B cell (primary cell): ENCODE measurements at places on chromosomes 4 and X. TPM values are rescaled to one million over a fixed set of nuclear protein-coding genes. Genes with fewer than 3 reads are reported as not detected.

GRCh38 chrX:40646489-40647306, 663 bp downstream of the CXorf38 start:
- H3K4me3 ChIP-seq = peak overlapping the region; percentile 76
- H3K27me3 ChIP-seq = no peaks in the 10 kb centered on the region
- H3K4me1 ChIP-seq = peaks cover 43% of the 10 kb centered on the region
- H3K27ac ChIP-seq = peak overlapping the region; percentile 68
- peaks cover 9% of the 10 kb centered on the region for H3K36me3 ChIP-seq
- DNase-seq = no peak

DNA sequence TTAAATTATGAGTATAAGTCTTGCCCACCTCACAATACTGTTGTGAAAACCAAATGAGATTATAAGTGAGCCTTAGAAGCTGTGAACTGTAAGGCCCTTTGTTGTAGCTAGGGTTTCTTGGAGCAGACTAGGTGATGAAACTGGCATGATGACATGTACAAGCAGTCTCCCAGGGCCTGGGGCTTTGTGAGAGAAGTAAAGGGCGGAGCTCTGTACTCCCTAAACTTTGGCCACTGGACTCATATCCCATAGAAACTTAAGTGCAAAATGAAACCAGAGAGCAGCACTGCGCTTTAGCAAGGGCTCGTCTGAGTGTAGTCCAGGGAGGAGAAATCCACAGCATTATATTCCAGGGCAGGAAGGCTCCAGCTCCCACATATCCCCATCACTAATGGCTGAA, 385.6 kb upstream of the FGF16 start:
- no peaks in the 10 kb centered on the region for H3K4me1 ChIP-seq
- H3K27me3 ChIP-seq = no peaks in the 10 kb centered on the region
- H3K36me3 ChIP-seq = no peaks in the 10 kb centered on the region
- H3K4me3 ChIP-seq = no peak overlapping the region

Gene PLP1
- not detected in 2 replicates for total RNA-seq

DNA sequence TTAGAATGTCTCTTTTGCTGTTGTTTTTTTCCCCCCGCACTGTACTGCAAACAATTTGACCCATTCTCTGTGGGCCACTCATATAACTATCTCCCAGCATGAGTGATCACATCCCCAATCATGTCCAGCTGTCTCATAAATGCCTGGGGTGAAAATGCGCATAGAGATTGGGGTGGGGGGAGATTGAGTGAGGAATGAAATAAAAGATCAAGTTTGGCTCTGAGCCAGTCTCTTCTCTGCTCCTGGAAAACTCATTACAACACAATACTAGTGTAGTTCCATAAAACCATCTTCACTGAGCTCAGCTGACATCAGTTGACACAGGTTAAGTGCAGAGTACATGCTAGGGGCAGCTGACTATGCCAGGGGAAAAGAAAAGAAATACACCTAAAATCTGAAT, 96.9 kb downstream of the EGF start:
- DNase-seq = no peak
- H3K27ac ChIP-seq = no peak overlapping the region
- H3K27me3 ChIP-seq = no peaks in the 10 kb centered on the region

DNA sequence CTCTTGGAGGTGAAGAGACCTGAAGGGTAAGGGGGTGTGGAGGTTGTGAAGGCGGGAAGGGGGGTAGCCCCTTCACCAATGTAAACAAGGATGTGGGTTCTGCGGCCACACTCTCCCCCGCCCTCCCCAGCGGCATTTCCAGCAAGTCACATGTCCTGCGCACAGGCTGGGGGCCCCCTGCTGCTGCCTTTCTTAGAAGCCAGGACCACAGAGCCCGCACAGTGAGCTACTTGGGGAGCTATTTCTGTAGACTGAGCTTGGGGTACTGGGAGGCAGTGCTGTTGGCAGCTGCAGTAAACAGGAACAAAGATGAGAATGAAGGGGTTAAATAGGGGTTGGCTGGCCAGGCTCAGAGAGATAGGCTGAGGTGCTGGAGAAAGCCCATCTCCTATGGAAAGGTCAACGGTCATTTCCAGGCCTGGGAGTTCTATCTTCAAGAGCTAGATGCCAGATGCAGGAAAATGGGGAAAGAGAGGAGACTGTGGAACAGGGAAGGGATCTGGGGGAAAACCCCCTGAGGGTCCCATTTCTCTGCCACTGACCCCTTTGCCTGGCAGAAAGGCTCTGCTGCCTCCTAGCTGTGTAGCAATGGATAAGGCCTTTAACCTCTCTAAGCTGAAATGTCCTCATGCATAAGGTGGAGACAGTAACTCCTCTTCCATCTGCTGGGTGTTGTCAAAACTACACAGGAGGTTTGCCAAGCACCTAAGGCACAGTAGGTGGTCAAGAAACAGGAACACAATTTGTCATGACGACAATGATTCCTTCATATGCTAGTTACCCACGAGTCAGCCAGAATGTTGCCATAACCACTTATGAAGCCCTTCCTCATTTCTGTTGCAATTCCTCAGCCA, 18.5 kb upstream of the PIM2 start:
- peaks cover 21% of the 10 kb centered on the region for H3K36me3 ChIP-seq
- H3K27ac ChIP-seq = peak overlapping the region; percentile 99
- H3K4me3 ChIP-seq = peak overlapping the region; percentile 37

DNA sequence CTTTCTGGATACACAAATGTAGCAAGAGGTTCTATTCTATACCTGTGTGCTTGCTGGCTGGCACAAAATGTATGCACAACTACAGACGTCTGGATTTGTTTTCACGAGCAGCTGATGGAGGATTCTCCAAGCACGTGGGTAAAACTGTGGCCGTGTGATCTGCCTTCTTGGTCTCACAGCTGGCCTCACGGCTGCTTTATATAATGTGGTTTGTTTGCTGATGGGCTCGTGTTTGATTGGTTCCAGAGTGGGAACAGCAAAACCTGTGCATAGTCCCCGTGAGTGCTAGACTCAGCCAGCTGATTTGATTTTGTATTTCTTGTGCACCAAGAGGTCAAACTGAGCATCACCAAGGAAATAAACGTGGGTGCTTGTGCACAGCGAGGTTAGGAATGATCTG, 262.6 kb upstream of the RPS6KA3 start:
- no peaks in the 10 kb centered on the region for H3K4me1 ChIP-seq
- peaks cover 6% of the 10 kb centered on the region for H3K27me3 ChIP-seq
- no peak overlapping the region for H3K27ac ChIP-seq
- DNase-seq = no peak
- H3K4me3 ChIP-seq = no peak overlapping the region

- H3K27me3 ChIP-seq = no peaks in the 10 kb centered on the region
- no peak overlapping the region for H3K4me3 ChIP-seq
- DNase-seq = no peak
- H3K4me1 ChIP-seq = no peaks in the 10 kb centered on the region
- no peaks in the 10 kb centered on the region for H3K36me3 ChIP-seq
Observed at GRCh38 chrX:31074522-31074921, 2.7 kb upstream of the FTHL17 start.

Gene RS1
- total RNA-seq = not detected in 2 replicates

Gene LANCL3
- 0.12 and 0.17 TPM in 2 replicates for total RNA-seq

GRCh38 chrX:74458736-74459135, 37.4 kb downstream of the SLC16A2 start:
- no peaks in the 10 kb centered on the region for H3K27me3 ChIP-seq
- no peak overlapping the region for H3K4me3 ChIP-seq
- H3K4me1 ChIP-seq = no peaks in the 10 kb centered on the region
- DNase-seq = no peak

GRCh38 chr4:100936661-100937375, 410.5 kb downstream of the PPP3CA start:
- DNase-seq = no peak
- no peaks in the 10 kb centered on the region for H3K27me3 ChIP-seq
- H3K4me1 ChIP-seq = no peaks in the 10 kb centered on the region
- H3K27ac ChIP-seq = no peak overlapping the region
- no peak overlapping the region for H3K4me3 ChIP-seq

- peak overlapping the region; percentile 100 for H3K27ac ChIP-seq
- no peaks in the 10 kb centered on the region for H3K27me3 ChIP-seq
- H3K36me3 ChIP-seq = peaks cover 7% of the 10 kb centered on the region
- no peak for DNase-seq
- H3K4me1 ChIP-seq = peaks cover 27% of the 10 kb centered on the region
Observed at GRCh38 chr4:82430964-82431745, 765 bp downstream of the ENOPH1 start.

GRCh38 chr4:109998867-109999584, 86.3 kb downstream of the EGF start:
- peaks cover 5% of the 10 kb centered on the region for H3K4me1 ChIP-seq
- H3K27me3 ChIP-seq = no peaks in the 10 kb centered on the region
- no peak overlapping the region for H3K4me3 ChIP-seq
- H3K36me3 ChIP-seq = no peaks in the 10 kb centered on the region

DNA sequence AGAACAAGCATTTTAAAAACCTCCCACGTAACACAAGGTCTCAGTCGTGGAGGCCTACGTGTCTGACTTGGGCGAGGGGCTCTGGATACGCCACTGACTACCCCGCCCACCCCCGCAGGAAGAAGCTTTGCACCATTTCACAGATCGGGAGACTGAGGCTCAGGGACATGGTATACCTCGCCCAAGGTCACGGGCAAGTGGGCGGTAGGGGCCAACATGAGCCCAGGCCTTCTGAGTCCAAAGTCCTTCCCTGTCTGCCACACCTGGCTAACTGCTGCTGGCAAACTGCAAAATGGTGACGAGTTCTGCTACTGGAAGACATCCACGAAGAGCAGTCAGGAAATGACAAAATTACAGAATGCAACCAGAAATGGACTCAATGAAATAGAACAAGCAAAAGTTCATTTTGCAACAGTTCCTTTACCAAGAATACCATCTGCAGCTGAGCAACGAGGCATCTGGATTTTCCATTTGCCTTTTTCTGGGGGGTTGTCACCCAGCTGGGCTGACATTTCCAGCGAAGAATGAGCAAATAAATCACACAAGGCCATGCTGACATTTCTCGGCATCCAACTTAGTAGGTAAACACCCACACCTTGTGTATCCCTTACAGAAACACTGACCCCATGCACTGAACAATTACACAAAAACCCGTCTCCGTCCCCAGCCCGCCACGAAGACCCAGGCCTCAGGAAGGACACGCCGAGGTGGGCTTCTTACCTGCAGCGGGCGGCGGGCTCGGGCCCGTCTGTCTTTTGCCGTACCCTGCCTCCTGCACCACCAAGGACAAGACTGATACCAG, 70.2 kb upstream of the AFAP1 start:
- no peak overlapping the region for H3K4me3 ChIP-seq
- no peaks in the 10 kb centered on the region for H3K27me3 ChIP-seq
- no peaks in the 10 kb centered on the region for H3K36me3 ChIP-seq
- H3K4me1 ChIP-seq = no peaks in the 10 kb centered on the region
- H3K27ac ChIP-seq = no peak overlapping the region
- DNase-seq = no peak

DNA sequence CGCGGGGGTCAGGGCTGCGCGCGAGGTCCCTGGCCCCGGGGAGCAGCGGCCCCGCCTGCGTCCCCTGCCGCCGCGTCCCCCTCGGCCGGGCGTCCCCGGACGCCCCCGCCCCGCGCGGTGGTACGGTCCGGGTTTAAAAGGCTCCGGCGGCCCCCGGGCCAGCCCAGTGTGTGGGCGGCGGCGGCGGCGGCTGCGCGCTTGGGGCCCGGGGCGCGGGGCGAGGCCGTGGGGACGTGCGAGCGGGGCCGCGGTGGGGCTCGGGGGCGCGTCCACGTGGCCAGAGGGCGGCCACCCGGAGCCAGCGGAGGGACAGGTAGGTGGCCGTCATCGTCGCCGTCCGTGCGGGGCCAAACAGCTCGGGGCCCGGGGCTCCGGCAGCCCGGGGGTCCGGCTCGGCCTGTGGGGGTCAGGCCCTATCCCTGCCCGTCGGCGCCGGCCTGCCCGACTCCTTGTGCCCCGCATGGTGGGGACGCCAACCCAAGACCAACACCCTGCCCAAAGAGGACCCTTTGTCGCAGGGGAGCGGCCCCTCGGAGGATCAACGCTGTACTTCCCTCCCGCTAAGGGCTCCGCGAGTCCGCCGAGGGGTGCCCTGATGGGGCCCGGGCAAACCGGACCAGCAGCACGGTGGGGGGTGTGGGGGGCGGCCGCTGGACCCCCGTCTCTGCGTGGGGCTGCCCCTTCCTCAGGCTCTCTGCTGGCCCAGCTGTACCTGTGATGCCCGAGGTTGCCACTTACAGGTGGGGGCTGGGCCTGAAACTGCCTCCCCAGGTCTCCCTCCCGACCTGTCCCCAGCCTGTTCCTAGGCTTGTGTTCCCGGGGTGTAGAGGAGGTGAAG, at the start of gene PLXNA3:
Gene PLXNA3 (plus strand): TSS at position 166 of the 838 bp plus-strand sequence. CDS start 1,903 bp downstream, outside the sequence.
- peak within 1 kb of the TSS; percentile 24 for H3K27ac ChIP-seq
- peak within 1 kb of the TSS; percentile 23 for H3K4me3 ChIP-seq
- H3K4me1 ChIP-seq = peaks cover 6% of the 10 kb centered on the region

DNA sequence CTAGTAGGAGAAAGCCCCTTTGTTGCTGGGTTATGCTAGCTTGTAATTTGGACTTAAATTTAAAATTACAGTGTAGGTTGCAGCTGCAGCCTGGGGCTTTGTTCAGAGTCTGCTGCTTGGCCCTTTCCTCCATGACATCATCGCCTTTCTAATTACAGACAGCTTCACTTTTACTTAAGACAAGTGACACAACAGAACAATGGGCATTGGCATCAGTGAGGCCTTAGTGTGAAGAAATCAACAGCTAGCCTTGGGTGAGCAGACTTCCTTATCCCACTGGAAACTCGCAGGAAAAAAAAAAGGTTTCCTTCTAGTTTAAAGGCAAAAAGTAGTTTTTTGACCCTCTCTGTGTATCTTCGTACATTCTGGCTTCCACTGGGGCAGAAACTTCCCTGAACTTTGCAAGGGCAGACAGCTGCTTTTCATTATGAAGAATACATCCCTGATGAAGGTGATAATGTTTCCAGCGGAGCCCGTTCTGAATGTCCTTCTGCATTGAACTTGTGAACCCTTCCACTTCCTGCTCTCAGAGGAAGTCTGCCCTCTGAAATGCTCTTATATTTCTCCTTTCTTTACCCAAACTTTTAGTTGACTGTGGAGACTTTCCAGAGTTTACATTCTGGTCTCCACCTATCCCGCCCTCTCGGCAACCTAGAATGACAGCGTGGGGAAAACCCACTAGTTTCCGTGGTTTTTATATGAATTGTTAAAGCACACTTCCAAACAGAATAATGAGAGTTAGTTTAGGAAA, 123.2 kb upstream of the FAM9C start:
- peak; percentile 2 for DNase-seq
- no peaks in the 10 kb centered on the region for H3K36me3 ChIP-seq
- H3K27ac ChIP-seq = no peak overlapping the region
- no peak overlapping the region for H3K4me3 ChIP-seq
- H3K4me1 ChIP-seq = peaks cover 16% of the 10 kb centered on the region

DNA sequence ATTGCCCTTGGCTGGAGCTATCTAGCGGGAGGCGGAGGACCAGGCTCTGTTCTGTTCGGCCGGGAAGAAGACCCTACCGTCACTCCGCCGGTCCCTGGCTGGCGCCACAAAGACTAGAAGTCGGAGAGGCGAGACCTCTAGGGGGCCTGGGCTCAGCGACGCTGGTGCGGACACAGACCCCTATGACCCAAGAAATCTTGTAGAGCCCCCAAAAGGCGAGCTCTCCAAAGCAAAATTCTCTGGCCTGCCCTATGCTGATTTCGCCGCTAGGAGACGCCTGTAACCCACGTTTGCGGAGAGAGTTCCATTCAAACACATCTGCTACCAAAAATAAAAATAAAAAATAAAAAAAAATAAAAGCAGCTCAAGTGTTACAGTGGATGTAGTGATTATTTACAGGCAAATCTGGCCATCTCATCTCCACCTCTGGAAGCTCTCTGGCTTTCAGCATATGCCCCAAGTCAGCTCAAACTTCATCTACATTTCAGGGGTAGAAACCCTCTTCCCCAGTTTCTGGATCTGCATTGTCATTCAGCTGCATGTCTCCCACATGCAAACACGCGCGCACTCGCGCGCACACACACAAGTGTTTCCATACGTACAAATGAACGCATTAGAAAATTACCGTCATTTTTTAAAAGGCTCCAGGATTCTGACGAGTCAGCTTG, 2.4 kb upstream of the PCDH10 start:
- no peak overlapping the region for H3K27ac ChIP-seq
- no peak overlapping the region for H3K4me3 ChIP-seq
- no peak for DNase-seq
- H3K36me3 ChIP-seq = no peaks in the 10 kb centered on the region
- H3K4me1 ChIP-seq = peaks cover 8% of the 10 kb centered on the region
- H3K27me3 ChIP-seq = no peaks in the 10 kb centered on the region

Gene TRIM2
- 6.4 and 6.7 TPM in 2 replicates for total RNA-seq
